GM04504 (cell line): ENCODE measurements at places on chromosomes 5 and 9.
A peak's percentile ranks its signal among the peaks of the same experiment; 100 is the strongest.

GRCh38 chr9:38125889-38126288, 56.9 kb upstream of the SHB start:
- no peak for DNase-seq

GRCh38 chr5:148653836-148654781, at the start of gene HTR4:
HTR4 (minus strand) TSS chr5:148654527; CDS start chr5:148637014, 17,513 bp downstream.
- DNase-seq: no peak

DNA sequence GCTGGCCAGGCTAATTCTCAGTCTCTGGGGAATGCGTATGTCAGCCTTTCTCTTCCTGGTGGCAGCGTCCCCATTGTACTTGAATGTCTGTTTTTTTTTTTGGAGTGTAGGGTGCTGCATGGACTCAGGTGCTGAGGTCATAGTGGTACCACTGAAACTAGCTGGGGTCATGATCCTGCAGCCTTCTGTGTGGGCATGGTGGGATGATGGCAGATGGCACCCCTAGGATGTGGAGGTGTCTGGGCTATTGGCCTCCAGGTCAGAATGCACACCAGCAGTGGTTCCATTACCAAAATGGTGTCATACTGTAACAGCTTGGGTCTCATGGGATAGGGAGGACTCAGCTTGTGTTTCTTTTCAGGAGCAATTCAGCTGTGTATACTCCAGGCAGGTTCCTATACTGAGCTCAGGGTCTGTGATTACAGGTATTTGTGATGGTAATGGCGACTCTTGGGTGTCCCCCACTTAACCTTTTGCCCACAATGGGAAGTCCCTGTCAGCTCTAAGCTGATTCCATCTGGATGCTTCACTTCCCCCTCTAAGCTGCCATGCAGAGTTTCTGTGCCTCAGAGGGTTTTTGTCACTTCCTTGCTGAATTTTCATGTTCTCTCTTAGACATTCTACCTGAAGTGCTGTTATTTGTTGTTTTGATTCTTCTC, 17.9 kb downstream of the HSD17B4 start:
- no peak for DNase-seq

DNA sequence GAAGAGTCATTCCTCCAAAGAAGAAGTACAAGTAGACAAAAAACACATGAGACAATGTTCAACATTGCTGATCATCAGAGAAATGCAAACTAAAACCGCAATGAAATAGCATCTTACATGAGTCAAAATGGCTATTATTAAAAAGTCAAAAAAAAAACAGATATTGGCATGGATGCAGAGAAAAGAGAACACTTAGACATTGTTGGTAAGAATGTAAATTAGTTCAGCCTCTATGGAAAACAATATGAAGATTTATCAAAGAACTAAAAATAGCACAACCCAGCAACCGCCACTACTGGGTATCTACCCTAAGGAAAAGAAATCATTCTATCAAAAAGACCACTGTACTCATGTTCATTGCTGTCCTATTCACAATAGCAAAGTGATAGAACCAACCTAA, 157.5 kb downstream of the CHSY3 start:
- no peak for DNase-seq

- DNase-seq: peak; percentile 50
Measured at GRCh38 chr9:133075925-133076630, 14.3 kb downstream of the CEL start.

- no peak for DNase-seq
Measured at GRCh38 chr5:132315529-132316067, 21.4 kb downstream of the SLC22A4 start.

- DNase-seq: peak; percentile 33
Measured at GRCh38 chr9:93159601-93160471, 24.1 kb upstream of the WNK2 start.

DNA sequence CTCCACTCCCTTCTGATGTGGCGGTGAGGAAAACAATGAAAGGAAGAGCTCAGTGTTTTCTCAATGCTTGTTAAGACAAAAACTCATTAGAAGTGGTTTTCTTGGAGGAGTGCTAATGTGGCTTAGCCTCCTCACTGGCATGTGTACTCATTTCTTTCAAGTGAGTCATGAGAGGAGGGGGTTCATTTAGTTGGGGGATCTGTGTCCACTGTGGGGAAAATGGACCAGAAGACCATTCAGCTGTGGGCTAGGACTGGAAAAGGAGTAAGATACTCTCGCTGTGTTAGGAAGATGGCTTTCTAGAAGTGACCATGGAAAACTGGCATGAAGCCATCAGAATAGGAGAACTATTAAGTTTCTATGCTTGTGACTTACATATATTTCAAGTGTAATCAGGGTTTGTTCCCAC, 23.5 kb downstream of the KLF9 start:
- DNase-seq: no peak

- DNase-seq: no peak
Measured at GRCh38 chr5:96093890-96094381, 132.3 kb upstream of the ELL2 start.

GRCh38 chr9:85501456-85501855, 240.3 kb downstream of the AGTPBP1 start:
- no peak for DNase-seq

DNA sequence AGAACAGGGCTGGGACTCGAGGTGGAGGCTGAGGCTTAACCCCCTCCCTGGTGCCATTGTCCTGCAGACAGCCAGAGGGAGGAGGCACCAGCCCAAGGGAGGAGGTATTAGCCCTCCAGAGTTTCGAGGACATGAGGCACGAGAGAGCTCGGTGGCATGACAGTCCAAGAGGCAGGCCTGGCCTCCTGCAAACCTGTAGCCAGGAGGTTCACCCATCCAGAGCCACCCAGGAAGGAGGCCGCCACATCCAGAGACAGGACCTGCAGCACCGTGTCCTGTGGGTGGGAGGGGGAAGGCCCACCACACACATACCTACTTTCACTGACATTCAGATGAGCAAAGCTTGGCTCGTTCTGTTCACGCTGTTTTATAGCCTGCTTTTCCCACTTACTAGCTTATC, 75.2 kb upstream of the ADAMTS2 start:
- DNase-seq: no peak

GRCh38 chr5:170316937-170317336, 19.4 kb upstream of the LCP2 start:
- DNase-seq: no peak

DNA sequence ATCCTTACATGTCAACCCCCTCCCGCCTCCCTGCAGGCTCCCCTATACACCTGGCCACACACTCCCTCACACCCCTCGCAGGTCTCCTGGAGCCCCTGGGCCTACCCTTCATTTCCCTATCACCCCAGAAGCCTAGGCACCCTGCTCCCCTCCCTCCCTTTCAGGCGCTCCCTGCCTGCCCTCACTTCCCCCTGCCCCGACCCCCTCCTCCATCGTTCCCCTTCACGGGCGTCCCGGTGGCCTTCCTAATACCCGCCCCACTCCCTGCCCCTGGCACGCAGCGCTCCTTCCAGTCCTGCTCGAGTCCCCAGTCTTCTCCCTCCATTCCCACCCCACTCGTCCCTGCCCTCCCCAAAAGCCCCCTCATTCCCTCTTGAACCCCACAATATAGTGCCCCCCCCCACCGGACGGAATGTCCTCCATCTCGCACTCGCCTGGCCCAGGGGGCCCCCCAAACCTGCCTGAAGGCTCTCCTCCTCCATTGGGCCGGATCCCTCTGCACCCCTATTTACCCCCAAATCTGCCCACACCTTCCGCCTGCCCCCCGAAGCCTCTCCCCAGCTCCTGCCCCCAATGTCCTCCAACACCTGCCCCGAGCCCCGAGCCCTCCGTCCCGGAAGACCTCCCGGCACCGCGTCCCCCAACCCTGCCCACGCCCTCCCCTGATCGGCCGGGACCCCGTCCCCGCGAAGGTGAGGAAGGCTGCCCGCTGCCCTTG, 746 bp downstream of the STRBP start:
- no peak for DNase-seq

GRCh38 chr5:126692971-126693370, 84.0 kb upstream of the LMNB1 start:
- no peak for DNase-seq

DNA sequence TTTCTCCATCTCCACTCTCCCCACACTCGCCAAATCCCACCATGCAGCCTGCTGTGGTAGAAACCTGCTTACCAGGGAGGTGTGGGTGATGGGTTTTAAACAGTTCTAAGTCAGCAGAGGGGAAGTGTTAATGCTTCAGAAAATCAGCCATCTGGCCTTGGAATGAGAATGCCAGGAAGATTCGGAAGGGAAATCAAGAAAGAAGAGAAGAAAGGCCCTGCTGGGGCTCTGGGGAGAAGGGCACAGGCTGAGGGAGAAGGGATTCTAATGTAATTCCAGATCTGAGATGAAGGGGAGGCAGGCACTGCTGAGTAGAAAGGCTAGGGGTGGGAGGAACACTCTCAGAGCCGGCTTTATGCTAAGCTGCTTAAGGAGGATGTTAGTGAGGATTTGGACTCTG, 434.7 kb upstream of the DMAC1 start:
- DNase-seq: no peak

GRCh38 chr9:31715250-31715649, 669.2 kb upstream of the ACO1 start:
- no peak for DNase-seq

- peak; percentile 57 for DNase-seq
Measured at GRCh38 chr5:169435506-169436229, 134.7 kb upstream of the SLIT3 start.

DNA sequence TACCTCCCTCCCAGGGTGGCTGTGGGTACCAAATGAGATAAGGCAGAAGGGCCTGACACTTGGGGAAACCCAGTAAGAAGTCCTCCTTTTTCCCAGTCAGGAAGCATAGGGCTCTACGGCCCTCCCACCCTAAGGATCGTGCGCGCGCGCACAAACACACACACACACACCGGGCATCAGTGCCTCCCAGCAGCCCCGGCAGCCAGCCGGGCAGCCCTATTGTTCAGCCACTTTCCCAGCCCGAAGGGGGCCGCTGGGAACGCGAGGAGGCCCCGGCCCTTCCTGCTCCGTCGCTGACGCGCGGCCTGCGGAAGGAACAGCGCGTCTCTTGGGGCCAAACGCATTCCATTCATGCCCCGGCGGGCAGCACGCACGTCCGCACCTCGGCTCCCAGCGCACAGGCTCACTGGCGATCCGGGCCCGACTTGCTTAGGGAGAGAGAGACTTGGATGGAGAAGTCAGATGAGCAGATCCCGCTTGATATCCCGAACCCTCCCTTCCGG, 22.6 kb downstream of the DUSP1 start:
- no peak for DNase-seq

GRCh38 chr5:14447958-14448911, 133.4 kb upstream of the OTULINL start:
- no peak for DNase-seq

- DNase-seq: no peak
Measured at GRCh38 chr9:110344821-110345220, 7.2 kb upstream of the TXNDC8 start.

GRCh38 chr5:135645336-135646180, 66.8 kb upstream of the CXCL14 start:
- no peak for DNase-seq

GRCh38 chr9:71737455-71737854, 30.9 kb downstream of the CEMIP2 start:
- no peak for DNase-seq

- no peak for DNase-seq
Measured at GRCh38 chr5:143583409-143583808, 179.9 kb upstream of the NR3C1 start.

DNA sequence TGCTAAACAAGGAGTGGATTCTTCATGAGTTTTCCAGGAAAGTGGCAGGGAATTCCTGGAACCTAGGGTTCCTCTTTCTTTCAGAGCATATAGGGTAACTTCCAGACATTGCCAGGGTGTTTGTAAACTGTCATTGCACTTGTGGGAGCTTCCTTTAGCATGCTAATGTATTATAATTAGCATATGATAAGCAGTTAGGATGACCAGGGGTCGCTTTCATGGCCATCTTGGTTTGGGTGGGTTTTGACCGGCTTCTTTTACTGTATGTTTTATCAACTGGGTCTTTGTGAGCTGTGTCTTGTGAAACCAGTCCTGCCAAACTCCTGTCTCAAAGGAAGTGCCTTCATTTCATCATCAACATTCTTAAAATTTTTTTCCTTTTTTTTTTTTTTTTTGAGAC, 11.9 kb upstream of the MELK start:
- no peak for DNase-seq

DNA sequence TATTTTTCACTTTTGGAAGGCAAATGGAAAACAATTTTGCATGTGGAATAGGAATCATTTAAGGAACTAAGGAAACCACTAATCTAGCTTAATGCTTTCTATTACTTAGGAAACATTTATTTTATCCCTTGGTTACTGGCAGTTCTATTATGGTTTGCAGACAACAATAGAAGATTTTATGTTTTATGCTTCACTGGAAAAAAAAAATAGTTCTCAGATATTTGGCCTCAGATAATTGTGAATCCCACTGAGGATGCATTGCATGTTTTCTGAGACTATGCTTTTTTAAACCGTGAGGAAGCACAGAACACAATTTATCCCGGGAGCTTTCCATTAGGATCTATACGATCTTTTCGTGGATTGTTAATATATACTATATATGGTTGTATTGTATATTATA, 356.9 kb downstream of the CSNK1G3 start:
- no peak for DNase-seq

- no peak for DNase-seq
Measured at GRCh38 chr9:84642553-84643141, 26.9 kb upstream of the NTRK2 start.

- peak; percentile 78 for DNase-seq
Measured at GRCh38 chr5:96626956-96627355, 35.2 kb upstream of the CAST start.

GRCh38 chr5:80714570-80715298, 60.0 kb upstream of the DHFR start:
- DNase-seq: no peak

GRCh38 chr9:115884846-115885245, 268.7 kb upstream of the PAPPA start:
- DNase-seq: no peak

DNA sequence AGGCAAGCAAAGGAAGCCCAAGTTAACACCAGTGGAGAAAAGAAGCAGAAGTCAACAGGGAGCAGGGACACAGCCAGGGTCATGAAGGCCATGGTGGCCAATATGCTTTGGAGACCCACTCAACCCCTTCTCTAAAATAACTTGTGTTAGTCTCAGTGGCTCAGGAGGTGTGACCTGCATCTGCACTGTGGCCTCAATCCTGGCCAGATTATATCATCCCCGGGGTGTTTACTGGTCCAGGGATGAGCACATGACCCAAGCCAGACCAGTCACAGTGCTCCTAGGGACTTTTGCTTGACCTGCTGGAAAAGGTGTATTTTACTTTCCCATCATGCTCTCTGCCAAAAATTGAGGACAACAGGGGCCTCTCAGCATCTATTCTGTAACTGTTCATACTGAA, 105.2 kb downstream of the DPYSL3 start:
- no peak for DNase-seq
